NCI-H2029 treated with DMSO at 0.1 percent for 48 hours (cell line): ENCODE measurements at places on chromosomes 3 and 15.

- no peak for DNase-seq
Measured at GRCh38 chr3:110799271-110799670, 272.3 kb upstream of the NECTIN3 start.

GRCh38 chr3:50296721-50297383 is 2.4 kb downstream of the HYAL3 start:
- no peak for DNase-seq

- DNase-seq, result no peak
Measured at GRCh38 chr15:28880680-28881079, 5.1 kb upstream of the APBA2 start.

DNA sequence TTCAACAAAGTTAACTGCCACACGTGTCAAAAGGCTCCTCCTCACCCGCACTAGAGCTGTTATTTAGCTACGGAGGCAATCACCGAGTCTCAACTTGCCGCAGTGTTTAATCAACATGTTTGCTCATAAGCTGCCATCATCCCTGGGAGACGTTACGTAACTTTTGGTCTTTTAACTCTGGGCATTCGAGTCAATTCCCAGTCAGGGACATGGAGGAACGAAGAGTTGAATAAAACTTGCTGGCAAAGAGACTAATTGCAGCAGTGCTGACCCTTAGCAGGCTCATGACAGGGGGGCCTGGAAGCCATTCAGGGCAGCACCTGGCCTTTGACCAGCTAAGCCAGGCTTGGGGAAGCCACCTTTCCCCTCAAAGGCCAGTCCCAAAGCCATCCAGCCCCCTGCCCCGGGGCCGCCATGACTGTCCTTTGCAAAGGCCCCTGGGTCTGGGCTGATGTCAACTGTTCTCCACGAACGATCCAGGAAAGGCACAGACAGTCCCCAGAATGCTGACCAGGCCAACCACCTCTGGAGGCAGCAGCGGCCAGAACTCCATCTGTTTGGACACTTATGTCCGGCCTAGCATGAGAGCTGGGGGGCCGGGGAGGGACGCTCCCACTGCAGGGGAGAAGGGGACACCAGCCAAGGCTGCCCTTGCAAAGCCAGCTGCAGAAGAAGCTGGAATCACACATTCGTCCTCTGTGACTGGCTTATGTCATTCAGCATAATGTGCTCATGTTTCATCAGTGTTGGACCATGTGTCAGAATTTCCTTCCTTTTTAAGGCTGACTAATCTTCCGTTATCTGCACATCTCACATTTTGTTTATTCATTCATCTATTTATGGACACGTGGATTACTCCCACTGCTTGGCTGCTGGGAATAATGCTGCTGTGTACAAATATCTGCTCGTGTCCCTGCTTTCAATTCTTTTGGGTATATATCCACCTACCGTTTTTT is 43.7 kb downstream of the PCSK6 start:
- no peak for DNase-seq

- no peak for DNase-seq
Measured at GRCh38 chr3:151903501-151903991, 30.1 kb downstream of the SUCNR1 start.
